ENCODE measurements at places on chromosomes 7 and 10.

DNA sequence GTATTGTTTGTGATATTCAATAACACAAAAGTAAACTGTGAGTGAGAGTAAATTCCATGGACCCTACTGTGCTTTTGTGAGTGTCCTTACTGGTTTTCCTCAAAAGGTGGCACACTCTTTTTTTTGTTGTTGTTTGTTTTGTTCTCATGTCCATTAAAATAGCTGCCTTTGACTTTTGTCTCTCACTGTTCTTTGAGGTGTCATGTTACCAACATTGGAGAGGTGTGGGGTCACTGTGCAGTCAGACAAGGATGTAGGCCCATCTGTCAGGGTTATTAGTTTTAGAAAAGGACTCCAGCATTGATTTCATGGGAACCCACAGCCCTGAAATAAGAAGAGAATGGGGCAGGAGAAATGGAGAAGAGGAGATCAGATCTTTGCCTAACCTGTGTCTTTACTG is 383.1 kb downstream of the SORCS3 start:
- no peak for DNase-seq

DNA sequence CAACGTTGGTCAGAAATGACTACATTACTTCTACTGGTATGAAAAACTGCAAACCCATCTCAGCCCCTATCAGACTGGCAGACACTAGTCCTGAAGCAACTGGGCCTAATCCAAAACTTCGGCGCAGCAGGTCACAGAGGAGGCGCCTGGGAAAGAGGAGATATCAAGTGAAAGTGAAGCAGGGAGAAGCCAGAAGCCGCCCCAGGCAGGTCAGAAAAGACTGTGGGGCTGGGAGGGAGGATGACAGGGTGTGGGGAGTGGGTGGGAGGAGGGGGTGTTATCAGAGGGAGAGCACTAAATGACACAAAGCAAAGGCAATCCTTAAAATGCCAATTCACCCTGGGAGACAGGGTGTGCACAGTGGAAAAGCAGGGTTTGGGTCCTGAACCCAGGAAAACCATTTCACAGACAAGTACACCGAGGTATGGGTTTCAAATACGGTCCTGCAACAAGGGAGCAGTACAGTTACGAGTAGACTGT is 731 bp downstream of the CHCHD3 start:
- DNase-seq: no peak

DNA sequence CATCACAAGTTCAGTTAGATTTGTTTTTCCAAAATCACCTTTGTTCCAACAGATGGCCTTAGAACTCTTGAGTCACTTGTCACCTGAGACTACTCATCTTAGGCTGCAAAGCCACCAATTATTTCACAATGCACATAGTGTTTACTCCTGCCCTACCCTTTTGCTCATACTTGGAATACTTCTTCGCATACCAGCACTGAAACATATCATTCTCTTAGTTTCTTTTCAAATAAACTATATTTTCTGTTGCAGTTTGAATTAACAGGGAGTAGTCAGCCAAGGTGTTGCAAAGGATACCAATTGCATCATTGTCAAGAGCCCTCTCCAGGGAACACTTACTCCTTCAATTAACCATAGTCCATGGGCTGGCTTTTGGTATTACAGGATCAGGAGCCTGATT is 71.0 kb downstream of the CASD1 start:
- no peak for DNase-seq

- DNase-seq: no peak
Measured at GRCh38 chr7:88001744-88002530, 67.9 kb downstream of the ADAM22 start.

- DNase-seq: no peak
Measured at GRCh38 chr7:74029089-74029785, 1.3 kb downstream of the ELN start.

DNA sequence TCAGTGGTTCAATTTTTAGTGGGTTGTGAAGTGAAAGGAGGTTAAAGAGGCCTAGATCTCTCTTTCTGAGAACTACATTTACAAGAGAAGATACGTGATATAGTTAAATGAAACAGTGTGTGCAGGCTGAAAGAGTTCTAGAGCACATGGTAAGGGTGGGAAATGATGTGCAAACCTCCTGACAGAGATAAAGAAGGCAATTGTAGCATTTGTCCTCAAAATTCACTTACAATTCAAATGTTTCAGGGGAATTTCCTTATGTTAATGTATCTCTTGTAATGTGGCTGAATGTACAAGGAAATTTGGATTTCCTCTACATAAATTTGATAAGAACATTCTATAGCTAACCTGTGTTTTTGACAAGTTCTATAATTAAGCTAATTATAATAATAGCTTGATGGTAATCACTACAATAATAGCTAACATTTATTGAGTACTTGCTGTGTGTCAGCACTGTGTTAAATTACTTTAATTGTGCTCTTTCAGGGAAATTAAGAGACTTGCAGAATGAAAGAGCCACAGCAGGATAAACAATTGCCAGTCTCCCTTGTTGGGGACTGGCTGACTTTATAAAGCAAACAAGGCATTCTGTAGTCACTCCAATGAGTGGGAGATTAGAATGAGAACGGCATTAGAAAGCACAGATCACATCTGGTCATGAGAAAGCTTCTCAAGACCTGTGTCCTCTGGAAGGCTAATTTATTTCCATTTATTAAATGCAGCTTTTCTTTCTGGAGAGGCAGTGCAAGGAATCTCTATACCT is 139.7 kb upstream of the TMEM72 start:
- DNase-seq: no peak

DNA sequence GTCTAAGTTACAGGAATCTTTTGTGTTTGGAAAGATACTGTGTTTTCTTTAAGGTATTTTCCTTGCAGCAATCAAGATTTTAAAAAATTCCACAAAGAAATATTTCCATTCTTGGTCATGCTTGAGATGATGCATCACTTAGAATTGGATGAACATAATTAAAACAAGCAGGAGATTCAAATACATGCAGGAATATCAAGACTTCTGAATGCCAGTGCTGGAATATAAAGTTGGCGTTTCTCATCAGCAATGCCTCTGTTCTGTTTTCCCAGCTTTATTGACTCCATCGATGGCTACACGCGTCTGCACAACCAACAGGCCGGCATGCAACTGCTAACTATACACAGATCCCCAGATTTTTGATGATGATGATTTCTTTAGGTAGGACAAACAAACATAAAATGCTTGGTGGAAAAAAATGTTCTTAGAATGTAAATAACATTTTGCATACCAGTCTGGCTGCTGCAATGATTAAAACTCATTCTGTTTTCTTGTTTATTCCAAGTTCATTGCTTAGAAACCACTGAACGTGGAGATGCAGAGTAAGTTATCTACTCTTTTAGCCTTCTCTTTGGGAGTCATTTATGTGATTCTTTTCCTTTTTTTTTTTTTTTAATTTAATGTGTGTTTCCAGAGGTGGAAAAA is 91.3 kb upstream of the FAM171A1 start:
- DNase-seq: no peak

DNA sequence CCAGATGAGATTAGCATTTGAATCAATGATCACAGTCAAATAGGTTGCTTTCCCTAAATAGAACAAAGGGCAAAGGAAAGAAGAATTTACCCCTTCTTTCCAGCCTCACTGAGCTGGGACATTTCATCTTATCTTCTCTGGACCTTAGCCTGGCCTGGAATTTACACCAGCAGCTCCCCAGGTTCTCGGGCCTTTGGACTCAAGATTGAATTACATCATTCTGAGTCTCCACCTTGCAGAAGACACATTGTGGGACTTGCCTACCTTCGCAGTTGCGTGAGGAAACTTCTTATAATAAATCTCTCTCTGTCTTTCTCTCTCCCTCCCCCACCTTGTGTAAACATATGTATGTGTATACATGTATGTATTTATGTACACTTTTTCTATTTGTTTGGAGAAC is 732.4 kb downstream of the IPMK start:
- no peak for DNase-seq

- no peak for DNase-seq
Measured at GRCh38 chr10:35765996-35766395, 123.9 kb upstream of the FZD8 start.

DNA sequence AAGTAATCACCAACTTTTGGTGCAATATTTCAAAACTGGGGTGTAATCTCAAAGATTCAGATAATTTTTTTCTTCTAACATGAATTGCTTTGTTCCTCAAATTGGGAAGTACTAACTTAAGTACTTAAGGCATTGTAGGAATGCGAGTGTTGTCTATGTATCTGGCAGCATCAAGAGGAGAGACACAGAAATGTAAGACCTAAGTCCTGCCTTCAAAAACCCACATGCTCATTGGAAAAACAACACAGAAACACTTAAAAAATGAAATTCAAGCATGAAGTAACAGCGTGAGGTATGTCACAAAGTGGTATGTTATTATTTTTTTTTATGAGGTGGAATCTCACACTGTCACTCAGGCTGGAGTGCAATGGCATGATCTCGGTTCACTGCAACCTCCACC is 288.5 kb downstream of the ZEB1 start:
- DNase-seq: no peak

GRCh38 chr10:12965571-12965970 is 35.9 kb downstream of the CCDC3 start:
- DNase-seq: no peak

GRCh38 chr7:98079891-98080648 is 26.6 kb upstream of the LMTK2 start:
- DNase-seq: no peak

GRCh38 chr7:31982962-31983361 is 87.2 kb downstream of the PDE1C start:
- DNase-seq: no peak

GRCh38 chr7:117185124-117185523 is 137.7 kb downstream of the WNT2 start:
- DNase-seq: no peak

- no peak for DNase-seq
Measured at GRCh38 chr7:101885597-101885955, 68.2 kb downstream of the CUX1 start.

- DNase-seq: no peak
Measured at GRCh38 chr7:121449329-121449728, 53.2 kb upstream of the FAM3C start.

DNA sequence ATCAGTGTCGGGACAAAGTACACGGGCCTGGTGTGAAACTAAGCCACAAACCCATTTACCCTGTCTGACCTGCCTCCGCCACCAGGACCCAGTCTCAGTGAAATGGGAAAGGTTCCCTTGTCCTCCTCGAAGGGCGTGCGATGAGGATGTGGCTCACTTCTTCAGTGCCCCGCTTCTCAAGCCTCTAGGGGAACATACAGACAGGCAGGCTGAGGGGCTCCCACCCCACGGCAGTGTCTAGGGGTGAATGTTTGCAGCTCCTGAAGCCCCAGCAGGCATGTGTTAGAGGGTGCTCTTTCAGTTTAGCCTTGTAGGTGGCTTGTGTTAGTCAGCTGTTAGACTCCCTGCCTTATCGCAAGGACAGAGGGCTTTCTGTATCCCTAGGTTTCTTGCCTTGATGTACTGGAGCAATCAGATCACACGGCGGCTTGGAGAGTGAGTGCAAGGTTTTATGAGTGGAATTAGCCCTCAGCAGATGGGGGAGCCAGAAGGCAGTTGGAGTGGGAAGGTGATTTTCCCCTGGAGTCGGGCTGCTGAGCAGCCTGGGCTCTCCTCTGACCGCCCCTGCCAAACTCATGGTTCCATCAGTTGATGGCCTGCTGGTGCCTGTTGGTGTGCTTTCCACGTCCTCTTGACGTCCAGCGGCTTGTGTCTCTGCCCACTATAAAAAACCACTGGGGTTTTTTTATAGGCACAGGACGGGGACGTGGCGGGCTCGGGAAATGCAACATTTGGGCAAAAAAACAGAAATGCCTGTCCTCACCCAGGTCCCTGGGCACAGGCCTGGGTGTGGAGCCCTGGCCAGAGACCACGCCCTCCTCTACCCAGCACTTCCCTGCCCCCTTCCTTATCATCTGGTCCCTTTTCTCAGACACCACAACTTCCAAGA is 759 bp downstream of the NUDT1 start:
- DNase-seq: peak; percentile 36

DNA sequence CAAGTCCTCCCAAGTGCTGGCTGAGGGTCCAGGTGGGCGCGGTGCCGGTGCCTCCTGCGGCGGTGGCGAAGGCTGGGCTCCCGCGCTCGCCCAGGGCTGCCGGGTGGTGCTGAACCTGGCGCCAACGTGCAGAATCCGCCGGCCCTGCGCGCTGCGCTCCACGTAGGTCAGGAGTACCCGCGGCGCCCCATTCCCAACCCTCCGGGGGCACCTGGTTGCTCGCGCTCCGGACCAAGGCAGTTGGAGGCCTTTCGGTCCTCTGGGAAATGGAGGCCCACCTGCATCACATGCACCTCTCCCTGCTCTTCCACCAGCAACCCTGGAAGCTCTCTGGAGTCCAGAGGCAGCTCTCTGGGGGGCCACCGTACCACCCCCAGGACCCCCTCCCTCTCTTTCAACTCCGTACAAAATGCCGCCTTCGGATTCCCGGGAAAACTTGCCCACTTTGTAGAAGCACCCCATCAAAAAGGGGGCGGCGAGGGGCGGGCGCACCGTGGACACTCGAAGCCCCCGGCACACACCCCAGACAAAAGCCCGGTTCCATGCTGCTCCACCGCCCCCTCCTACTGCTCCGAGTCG is 745 bp downstream of the SLC16A9 start:
- DNase-seq: no peak

- DNase-seq: no peak
Measured at GRCh38 chr7:112897839-112898431, 107.7 kb upstream of the TMEM168 start.

- DNase-seq: no peak
Measured at GRCh38 chr7:26190417-26190869, 10.1 kb downstream of the HNRNPA2B1 start.

DNA sequence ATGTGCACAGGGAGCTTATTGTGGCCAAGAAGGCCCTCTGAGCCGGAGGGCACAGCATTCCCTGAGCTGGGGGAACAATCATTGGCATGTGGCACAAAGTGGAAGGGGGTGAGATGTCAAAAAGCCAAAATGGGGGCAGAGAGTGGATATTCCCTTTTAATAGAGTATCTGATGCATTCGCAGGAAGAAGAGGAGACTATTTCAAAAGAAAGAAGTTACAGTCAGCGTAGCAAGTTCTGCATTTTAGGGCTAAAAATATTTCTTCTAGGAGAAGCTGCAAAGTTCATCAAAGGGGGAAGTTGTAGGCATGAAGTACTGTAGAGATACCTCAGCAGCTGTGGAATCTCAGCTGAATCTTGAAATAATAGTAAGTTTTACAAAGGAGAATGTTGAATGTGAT is 136.0 kb upstream of the WDR11 start:
- no peak for DNase-seq

DNA sequence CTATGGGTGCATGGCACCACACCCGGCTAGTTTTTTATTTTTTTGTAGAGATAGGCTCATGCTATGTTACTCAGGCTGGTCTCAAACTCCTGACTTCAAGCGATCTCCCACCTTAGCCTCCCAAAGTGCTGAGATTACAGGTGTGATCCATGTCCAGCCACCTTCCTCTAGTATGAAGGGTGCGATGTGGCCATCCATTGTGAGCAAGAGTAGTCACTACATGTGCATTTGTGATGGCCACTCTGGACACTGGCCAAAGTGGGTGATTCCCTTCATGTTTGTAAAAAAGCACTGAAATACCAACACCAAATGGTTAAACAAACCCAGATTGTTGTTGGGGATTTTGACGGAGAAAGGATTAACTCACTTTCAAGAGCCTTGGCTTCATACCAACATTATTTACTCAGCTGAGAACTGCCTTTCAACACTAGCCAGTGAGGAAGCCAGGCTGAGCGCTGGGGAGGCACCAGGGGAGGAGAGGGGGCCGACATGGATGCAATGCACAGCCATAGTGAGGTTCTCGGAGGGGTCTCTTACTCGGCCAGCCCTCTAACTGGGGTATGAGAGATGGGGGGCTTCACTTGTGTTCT is 198.1 kb upstream of the LYZL2 start:
- no peak for DNase-seq
